ENCODE measurements at places on chromosomes 13 and 19.

GRCh38 chr19:51462681-51463080, 4.4 kb upstream of the SIGLEC8 start:
- no peak for DNase-seq

GRCh38 chr13:113393563-113394338, 29.8 kb upstream of the GRTP1 start:
- DNase-seq, result peak; percentile 68

- no peak for DNase-seq
Observed at GRCh38 chr19:33390908-33391630, 17.6 kb downstream of the CEBPG start.

DNA sequence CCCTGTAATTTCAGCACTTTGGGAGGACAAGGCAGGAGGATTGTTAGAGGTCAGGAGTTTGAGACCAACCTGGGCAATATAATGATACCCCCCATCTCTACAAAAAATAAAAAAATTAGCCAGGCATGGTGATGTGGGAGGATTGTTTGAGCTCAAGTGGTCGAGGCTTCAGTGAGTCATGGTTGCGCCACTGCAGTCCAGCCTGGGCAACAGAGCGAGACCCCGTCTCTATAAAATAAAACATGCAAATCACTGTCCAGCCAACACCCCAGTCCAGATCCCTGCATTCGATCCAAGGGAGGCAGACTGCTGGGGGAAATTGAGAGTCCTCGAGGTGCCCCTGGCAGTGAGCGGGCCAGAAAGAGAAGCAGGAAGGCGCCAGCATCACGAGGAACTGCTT, 7.0 kb downstream of the CYTH2 start:
- no peak for DNase-seq

GRCh38 chr13:33016414-33017322, at the start of gene KL:
KL (plus strand) TSS chr13:33016423; CDS start chr13:33016441, 18 bp downstream.
- DNase-seq, result no peak

DNA sequence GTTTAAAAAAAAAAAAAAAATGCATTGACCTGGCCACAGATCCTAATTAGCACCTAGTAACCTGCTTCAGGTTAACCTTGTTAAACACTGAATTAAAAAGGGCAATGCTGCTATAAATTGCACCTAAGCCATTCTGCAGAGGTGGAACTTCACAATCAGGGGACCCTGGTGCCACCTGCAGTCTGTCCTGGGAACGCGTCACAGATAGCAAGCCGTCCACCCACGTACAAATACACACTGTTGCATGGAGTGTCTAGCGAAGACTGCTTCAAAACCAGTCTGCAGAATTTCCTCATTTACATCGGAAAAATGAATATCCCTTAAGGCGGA, 169.3 kb downstream of the COL4A1 start:
- no peak for DNase-seq

- DNase-seq, result no peak
Observed at GRCh38 chr13:37401721-37402120, 196.8 kb downstream of the POSTN start.

- no peak for DNase-seq
Observed at GRCh38 chr19:41872384-41872774, 4.7 kb upstream of the CD79A start.

DNA sequence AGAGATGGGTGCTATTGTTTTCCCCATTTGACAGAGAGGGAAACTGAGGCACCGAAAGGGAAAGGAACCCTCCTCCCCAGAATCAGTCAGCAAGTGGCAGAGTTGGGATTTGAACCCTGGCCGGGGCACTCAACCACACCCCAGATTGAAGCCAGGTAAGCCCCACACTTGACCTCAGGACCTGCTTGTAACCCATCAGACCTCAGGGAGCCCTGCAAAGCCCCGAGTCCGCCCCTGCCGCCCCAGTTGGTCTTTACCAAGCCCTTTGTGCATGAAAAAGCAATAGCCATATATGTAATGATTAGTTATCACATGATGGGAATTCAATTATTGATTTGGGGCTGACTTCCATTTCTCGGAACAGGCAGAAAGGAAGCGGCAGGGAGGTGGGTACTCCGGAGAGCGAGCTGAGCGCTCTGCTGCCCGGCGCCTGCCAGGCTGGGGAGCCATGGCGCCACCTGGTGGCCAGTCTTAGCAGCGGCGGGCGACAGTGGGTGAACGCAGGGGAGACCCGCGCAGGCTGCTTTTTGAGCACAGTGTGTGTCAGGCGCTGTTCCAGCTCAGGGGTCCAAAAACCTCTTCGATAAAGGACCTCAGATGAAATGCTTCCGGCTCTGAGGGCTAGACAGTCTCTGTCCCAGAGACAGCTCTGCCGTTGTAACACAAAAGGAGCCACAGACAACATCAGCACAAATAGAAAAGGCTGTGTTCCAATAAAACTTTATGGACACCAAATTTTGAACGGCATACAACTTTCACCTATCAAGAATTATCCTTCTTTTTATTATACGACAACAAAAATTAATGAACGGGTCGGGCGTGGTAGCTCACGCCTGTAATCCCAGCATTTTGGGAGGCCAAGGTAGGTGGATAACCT, 82.9 kb upstream of the CACNA1A start:
- peak; percentile 53 for DNase-seq

DNA sequence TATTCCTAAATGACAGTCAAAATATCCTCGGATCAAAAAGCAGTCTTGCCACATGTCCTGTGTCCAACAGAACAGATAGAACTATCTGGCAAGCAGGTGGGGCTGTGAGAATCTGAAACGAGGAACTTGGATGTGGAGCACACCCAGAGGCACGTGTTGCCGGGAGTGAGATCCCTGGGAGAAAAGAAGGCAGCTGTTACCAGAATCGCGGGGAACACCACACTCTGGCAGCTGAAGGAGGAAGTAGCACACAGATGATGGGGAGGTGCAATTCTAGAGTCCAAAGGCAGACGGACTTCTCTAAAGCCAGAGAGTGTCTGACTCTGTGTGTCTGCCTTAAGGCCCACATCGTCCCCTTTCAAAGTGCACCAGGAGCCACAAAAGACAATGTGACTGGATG, 22.3 kb downstream of the SLC7A1 start:
- DNase-seq, result no peak

GRCh38 chr19:13051557-13052165, 51.0 kb downstream of the LYL1 start:
- DNase-seq, result peak; percentile 62

DNA sequence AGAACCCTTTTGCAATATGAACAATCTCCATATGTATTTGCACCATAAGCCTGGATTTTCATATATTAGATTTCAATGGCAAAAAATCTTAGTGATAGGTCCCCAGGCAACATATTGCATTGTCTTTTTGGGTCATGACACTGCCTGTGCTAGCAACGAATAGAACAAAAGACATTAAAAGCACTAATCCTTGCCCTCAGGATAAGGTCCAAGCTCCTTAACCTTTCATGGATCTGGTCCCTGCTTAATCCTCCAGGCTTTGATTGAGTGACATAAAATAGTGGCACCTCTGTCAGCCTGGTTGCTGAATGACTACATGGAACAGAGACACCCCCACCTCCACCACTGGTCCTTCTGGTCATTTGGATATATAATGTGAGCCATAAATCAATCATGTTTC, 134.4 kb downstream of the RBM26 start:
- DNase-seq, result no peak

GRCh38 chr13:110942248-110942981, 27.5 kb upstream of the ANKRD10 start:
- no peak for DNase-seq

- no peak for DNase-seq
Observed at GRCh38 chr13:99386911-99387788, 80.0 kb upstream of the GPR183 start.

DNA sequence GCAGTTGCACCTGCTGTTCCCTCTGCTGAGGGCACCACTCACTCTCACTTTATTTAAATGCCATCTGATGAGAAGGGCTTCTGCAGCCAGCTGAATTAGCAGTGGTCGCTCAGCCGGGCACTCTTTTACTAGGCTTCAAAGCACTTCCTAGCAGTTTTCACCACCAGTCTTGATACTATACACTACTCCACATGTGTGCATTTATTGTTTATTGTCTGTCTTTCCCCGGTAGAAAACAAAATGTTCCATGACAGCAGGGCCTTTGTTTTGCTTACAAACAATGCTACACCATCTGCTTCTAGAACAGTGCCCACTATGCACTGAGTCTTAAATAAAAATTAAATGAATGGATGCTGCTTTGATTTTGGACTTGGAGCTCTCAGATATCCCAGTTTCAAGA, 404.9 kb downstream of the FGF14 start:
- no peak for DNase-seq

- DNase-seq, result no peak
Observed at GRCh38 chr13:83007226-83007625, 875.0 kb downstream of the SLITRK1 start.

DNA sequence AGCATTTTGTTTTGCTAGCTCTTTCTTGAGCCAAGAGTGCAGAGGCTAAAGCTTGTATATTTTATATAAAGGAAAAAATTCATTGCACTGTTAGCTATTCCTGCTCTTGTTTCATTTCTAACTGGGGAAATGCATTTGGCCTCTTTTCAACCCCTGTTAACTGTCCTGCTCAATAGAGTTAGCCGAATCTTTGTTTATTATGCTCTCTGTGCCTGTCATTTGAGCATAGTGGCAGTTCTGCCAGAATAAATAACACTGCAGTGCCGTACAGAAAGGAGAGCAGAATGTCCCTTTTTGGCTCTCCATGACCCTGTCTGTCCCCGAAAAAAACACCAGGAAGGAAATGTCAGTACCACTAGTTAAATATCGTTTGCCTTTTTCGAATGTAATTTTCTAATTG, 350.8 kb downstream of the MYO16 start:
- DNase-seq, result no peak

- DNase-seq, result no peak
Observed at GRCh38 chr13:26949701-26950502, 189.3 kb upstream of the GPR12 start.

DNA sequence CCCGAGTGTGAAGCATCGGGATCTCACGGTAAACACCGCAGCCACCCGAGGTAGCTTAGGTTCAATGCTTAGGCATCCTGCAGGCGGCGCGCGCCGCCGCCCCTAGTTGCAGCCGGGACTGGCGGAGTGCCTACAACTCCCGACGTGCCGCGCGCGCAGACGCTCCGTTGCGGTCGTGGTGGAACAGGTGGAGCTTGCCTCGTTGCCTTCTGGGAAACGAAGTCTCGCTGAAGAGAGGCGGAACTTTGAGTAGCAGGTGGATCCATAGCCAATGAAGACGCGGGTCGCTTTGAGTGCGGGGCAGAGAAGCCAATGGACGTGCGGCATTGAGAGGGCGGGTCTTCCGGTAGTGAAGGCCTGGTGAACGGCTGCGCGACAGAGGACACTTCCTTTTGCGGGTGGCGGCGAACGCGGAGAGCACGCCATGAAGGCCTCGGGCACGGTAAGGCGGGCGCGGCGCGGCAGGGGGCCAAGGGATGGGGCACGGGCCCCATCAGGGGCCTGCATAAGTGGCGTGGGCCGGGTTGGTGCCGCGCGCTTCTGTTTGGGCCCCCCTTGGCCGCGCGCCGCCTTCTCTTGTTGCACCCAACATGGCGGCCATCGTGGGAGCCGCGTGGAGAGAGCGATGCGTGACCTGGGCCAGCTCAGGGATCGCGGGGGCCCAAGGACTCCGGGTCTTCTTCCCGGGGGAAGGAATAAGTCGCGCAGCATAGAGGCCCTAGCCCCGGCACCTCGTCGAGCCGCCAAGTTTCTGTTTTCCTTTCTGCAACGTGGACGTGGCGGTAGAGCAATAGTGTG, at the start of gene RPL18A:
Gene RPL18A, plus strand, starts transcription at position 378 of the 798 bp plus-strand sequence. Its CDS starts 47 bp downstream, at position 425.
- peak; percentile 100 for DNase-seq

DNA sequence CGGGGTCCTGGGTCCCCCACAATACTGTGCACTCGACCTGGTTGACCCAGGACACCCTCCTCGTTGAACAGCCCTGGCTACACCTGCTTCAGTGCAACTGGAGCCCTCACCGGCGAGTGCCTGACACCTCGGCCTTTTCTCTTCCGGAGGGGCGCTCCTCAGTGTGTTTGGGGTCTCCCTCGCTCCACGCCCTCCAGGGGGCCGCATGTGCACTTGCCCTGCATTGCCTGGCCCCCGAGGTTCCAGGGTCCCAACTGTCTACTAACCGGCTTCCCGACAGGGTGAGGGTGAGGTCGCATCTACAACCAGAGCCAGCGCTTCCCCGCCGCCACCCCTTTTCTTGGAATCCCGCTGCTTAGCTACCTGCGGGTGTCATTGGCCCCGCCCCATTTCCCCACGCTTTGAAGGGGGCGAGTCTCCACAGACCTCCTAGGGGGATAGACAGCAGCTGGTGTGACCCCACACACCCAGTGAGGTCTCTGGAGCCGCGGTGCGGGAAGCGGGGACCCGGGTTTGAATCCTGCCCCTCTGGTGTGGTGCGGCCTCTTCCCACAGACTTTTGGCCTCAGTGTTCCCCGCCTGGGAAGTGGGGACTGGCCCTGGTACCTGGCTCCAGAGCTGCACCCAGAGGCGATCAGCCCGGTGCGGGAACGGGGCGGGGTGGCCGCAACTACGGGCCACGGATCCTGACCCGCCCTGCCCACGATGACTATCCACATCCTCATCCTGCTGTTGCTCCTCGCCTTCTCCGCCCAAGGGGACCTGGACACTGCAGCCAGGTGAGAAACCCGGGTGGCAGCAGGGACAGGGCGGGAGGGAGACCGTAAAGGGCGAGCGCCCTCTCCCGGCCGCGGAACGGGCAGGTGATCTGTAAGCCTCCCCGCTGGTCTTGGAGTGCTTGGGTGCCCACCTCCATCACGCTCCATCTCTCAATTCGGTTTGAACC, at the start of gene ADM5:
Gene ADM5, plus strand, starts transcription at position 462 of the 946 bp plus-strand sequence. Its CDS starts 244 bp downstream, at position 706.
- DNase-seq, result no peak

DNA sequence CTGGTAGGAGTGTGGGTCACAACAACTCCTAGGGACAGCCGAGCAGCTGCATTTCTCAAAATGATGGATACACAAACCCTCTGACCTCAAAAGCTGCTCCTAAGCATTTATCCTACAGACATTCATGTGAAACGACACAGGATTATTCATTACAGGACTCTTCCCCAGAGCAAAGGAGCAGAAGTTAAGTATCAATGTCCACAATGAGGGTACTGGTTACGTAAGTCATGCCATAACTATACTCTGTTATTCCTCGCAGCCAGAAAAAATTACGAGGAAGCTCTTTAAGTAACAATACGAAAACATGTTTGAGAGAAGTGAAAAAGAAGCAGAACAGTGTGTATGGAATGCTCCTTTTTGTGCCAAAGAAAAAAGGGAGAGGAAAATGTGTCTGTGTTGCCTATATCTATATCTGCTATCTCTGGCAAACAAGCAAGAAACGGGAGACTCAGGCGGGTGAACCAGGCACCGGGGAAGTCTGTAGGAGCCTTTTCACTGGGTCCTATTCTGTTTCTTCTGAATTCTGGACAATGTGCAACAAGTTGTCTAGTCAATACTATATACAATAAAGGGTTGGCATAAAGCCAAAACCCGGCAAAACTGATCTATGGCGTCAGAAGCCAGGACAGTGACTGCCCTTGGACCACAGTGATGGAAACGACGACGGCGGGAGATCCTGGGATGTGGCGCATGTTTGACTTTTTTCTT, 1.3 kb downstream of the ISOC2 start:
- no peak for DNase-seq

DNA sequence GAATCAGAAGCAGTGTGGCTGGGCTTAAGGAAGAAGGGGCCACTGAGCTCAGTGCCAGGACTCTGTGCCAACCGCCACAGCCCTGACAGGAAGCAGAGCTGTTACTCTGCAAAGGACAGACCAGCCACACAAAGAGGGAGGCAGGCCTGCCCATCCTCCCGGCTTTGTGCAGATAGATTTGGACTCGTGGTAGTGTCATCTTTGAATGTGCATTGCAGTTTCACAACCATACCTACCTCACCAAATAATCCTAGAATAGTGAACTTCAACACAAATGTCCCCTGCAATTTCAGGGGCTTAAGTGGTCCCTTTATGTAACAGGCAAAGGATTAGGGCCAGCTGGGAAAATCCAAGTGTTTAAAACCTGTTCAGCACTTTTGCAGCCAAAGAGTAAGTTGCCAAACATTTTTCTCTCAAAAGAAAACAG, 55.1 kb upstream of the CLDN10 start:
- no peak for DNase-seq
